ENCODE measurements at places on chromosomes 11 and 22.

GRCh38 chr11:116906479-116906878 lies 69.1 kb upstream of the APOA1 start:
- no peak for DNase-seq

DNA sequence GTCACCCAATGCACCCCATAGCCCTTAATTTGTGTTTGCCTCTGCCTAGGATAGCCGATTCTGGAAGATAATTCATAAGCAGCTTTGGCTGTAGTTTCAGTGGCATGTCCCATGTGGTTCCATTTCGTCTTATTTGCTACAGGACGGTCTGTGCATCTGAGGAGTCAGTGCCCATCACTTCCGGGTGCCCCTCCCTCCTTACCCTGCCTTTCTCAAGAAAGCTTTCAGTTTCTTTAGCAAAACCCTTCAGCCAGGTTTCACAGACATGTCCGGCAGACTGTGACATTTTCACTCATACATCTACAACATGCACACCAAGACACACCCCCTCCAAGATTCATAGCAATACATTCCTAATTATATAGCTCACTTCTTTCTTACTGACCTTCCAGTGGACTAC lies 14.3 kb downstream of the TP53AIP1 start:
- DNase-seq: no peak

DNA sequence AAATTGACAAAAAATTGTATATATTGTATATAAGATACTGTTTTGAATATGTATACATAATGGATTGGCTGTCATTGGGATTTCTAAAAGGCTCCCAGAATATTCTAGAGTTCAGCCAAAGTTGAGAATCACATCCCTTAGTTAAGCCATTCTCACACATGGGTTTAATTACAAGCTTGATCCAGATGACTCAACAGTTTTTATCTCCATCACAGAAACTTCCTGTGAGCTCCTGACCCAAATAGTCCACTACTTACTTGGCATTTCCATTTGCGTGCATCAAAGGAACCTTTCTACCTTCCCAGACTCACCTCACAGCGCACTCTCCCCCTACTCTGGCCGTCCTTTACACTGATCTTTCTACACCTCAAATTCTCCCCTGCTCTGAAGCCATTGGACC lies 184.8 kb upstream of the ARHGAP20 start:
- peak; percentile 16 for DNase-seq

GRCh38 chr11:38009932-38010331 lies 1411.9 kb upstream of the RAG2 start:
- DNase-seq: no peak

DNA sequence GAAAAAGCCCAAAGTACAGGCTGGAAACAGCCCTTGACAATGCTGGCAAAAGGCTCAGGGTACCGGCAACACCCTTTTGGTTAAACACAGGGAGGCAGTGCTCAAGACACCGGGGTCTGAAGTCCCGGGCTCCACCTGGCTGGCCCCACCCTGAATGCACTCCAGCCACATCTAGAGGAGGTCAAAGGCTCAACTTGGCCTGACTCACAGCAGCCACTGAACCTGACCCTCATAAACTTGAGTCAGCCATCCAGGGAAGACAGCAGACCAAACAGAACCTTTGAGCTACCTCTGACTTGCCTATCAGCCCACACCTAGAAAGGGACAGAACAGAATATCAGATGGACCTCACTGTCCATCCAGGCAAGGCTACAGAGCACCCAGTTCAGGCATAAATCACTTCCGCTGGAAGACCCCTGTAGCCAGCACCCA lies 3.8 kb downstream of the CFL1 start:
- DNase-seq: no peak

GRCh38 chr22:23790819-23791737 lies 4.3 kb downstream of the SMARCB1 start:
- DNase-seq: no peak

GRCh38 chr11:57179681-57180080 lies 2.1 kb upstream of the LRRC55 start:
- DNase-seq: no peak

DNA sequence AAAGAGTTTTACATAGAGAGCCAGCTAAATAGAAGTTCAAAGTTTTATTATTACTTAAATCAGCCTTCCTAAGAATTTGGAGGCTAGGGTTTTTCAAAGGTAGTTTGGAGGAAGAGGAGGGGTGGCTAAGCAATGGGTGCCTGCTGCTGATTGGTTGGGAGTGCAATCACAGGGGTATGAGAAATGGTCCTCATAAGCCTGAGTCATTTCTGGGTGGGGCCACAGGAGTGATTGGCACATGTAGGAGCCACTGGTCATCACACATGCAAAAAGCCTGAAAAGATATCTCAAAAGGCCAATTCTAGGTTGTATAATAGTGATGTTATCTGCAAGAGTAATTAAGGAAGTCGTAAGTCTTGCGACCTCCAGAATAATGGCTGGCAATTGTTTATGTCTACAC lies 12.9 kb downstream of the OR51L1 start:
- DNase-seq: no peak

GRCh38 chr11:113960702-113961330 lies 14.1 kb upstream of the HTR3A start:
- no peak for DNase-seq

DNA sequence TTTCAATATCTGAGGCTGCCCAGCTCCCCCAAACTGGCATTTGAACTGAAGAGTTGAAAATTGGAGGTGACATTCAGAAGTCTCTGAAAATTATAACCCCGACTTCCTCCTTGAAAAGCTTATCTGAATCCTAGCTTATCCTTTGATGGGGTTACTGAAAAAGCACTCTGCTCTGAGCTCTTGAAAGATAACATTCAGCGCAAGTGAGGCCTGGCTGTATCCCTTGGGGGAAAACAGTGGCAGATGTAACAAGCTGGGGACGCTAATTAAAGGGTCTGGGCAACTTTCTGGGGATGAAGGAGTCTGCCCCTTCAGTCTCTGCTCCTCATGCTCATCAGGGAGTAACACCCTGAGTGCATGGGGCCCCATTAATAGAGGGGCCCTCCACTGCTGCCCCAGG lies 402.0 kb upstream of the CADM1 start:
- no peak for DNase-seq

DNA sequence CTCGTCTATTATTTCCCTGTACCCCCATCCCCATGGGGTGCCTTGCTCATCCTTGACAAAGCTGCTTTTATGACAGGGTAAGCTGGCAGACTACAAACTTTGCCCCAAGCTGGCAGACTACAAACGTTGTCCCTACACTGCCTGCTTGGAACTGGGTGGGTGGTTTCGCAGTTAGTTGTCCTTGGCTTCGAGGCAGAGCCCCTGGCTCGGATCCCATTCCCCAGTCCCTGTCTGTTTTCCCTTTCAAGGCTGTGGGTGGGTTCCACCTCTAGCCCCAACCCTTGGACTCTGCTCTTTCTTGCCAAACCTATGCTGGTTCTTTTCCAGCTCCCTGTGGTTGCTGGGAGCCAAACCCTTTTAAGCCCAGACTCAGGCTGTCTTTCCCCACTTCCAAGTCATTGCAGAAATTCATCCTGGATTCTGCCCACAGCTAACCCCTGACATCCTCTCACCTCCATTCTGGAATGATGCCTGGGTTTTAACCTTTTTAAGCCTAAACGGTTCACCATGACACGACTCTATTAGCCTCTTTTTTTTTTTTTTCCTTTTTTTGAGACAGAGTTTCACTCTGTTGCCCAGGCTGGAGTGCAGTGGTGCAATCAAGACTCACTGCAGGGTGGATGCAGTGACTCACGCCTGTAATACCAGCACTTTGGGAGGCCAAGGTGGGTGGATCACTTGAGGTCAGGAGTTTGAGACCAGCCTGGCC lies 9.2 kb upstream of the RBM14 start:
- DNase-seq: peak; percentile 62

- DNase-seq: no peak
Observed at GRCh38 chr11:114284021-114284420, 12.2 kb upstream of the NNMT start.

DNA sequence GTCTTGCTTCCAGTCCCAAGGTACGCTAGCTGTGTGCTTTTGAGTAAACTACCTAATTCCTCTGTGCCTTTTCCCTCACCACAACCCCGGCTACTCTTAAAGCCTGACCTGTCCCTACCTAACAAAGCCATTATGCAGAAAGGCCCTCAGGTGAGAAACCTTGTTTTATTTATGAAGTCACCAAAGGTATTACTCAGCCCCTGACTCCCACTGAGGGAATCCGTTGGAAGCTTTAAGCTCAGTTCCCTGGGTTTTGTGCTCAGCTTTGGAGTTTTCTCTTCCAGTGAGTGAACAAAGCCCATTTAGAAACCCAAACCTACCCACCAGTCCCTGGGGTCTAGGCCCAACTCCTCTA lies 90.9 kb downstream of the APIP start:
- no peak for DNase-seq
